Activated effector memory CD4-positive, alpha-beta T cell treated with anti-CD3 and anti-CD28 coated beads, Interleukin-2, amount 50 U/mL, for 16 hours (primary cell): ENCODE measurements at places on chromosomes 4 and X.
A peak's percentile ranks its signal among the peaks of the same experiment; 100 is the strongest.

DNA sequence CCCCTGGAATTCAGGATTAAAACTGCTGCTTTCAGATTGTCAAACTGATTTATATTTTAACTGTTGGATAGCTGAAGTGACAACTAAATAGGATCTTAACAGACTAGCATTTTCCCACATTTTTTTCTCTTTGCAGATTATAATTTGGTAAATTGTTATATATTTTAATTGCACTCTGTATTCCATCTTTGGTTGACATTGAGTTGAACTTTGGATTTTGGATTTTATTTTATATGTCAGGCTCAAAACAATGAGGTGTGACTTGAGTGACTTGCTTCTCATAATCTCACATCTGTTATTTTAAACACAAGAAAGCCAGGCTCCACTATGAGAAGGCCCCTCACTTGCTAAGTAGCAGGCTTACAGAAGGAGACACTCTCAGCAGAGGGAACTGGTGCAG, 38.1 kb downstream of the NAA11 start:
- DNase-seq: no peak

GRCh38 chr4:16269240-16269639, 43.0 kb upstream of the TAPT1 start:
- no peak for DNase-seq

DNA sequence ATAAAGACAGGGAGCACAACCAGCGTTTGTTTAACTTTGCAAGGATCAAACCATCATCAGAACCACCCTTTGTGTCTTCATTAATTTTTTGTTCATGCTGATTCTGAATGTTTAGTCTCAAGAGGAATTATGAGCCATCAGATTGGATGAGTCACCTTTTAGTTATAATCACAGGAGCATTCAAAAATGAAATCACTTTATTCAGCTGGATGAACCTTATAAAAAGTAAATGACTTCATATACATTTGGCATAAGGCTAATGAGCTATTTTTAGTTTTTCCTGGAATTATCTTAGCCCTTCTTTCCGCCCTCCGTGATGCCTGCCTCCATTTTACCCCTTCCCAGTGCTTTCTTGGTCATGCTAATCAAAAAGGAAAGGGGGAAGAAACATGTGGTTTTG, 103.6 kb downstream of the SORBS2 start:
- no peak for DNase-seq

DNA sequence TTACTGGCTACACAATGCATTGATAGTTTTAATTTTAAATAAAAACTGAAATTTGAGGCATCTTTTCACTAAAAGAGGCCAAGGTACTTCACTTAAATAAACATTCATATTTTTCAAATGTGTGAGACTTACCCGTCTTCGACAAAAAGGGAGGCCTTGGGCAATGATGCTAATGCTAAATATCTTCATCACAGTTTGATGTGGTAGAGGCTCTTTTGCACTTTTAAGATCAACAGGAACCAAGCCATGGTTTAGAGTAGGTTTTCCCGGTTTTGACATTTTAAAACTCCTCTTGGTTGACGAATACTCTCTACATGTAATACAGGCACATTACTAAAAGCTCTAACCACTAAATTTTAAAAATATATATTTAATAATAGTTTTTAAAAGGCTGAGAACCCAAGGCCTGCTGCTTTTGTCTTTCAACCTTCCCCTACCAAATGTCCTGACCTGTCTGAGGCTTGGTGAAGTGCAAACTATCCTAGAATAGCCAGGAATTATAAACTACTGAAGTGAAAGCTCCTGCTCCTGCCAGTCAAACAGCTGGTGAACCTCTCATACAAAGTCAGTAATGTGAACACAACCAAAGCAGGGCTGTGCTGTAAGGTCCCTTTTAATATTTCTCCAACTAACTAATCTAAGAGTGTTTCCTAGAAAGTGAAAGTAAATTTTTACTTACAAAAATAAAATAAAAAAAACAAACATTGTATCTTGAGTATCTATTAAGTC, 153.7 kb downstream of the FBXW7 start:
- no peak for DNase-seq

GRCh38 chr4:131001371-131001770, 1905.4 kb downstream of the C4orf33 start:
- no peak for DNase-seq

GRCh38 chrX:107565931-107566603, 62.2 kb upstream of the PRPS1 start:
- DNase-seq: no peak

DNA sequence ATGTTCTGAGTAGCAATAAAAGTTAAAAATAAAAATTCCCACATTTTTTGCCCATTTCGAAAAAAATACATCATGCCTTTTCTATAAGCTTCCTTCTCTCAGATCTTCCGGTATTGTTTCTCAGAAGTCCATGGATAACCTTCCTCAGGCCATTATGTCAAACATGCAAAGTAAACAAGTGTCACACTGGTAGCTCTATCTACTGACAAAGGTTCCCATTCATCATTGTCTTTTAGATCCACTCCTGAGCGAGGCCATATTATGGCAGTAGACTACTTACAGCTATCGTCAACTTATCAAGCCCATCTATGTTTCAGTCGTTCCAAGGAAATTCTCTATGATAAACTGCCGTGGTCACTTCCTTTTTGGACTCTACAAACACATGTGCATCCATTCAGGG, 1068.2 kb downstream of the GLUD2 start:
- DNase-seq: no peak

DNA sequence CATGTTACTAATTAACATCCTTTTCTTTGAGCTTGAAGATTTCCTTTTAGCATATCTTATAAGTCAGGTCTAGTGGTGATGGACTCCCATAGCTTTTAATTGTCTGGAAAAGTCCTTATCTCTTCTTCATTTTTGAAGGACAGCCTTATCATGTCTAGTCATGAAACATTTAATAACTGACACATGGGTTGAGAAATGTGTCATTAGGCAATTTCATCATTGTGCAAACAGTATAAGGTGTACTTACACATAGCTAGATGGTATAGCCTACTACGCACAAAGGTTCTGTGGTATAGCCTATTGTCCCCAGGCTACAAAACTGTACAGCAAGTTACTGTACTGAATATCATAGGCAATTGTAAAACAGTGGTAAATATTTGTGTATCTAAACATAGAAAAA, 34.5 kb upstream of the ALG13 start:
- no peak for DNase-seq

GRCh38 chr4:8580321-8581093, at the start of gene GPR78:
Gene GPR78 (plus strand): TSS chr4:8580392. CDS start chr4:8580983, 591 bp downstream.
- DNase-seq: no peak

DNA sequence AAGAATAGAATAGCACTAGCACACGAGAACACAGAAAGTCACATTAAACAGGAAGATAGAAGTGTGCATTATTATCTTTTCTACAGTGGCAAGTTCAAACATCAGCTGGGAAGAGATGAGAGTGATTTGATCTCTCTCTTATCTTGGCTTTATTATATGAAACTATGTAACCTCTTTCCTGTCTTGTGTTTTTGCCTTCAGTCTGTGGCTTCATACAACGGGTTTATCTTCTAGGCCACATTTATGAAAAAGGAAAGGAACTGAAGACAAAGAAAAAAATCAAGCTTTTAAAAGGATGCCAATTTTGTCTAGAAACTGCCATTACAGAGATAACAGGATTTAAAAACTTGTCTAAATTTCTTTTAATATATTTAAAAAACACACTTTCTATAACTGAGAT, 983.6 kb downstream of the RPA4 start:
- no peak for DNase-seq

- peak; percentile 89 for DNase-seq
Measured at GRCh38 chrX:118495958-118496762, 545 bp downstream of the DOCK11 start.

DNA sequence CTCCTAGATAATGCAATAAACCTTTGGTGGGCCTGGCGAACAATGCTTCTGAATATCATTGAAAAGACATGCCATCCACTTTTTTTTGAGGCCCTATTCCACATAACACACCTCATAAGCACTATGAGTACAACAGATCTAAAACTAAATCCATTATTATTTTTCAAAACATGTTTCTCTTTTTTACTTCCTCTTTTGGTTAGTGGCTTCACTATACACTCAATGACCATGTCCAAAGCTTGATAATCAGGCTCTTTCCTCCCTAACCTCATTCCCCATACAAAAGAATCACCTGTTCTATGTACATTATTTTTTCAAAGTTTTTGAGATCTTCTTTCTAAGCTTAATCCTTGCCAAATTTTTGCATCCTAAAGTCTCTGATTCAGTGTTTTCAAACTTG, 20.4 kb upstream of the NPY2R start:
- no peak for DNase-seq

- DNase-seq: no peak
Measured at GRCh38 chr4:128566693-128567092, 242.8 kb upstream of the JADE1 start.

- DNase-seq: no peak
Measured at GRCh38 chr4:100379583-100380105, 138.2 kb downstream of the EMCN start.
